ENCODE measurements at places on chromosomes 4 and X.
A peak's percentile ranks its signal among the peaks of the same experiment; 100 is the strongest.

- peak; percentile 24 for DNase-seq
Observed at GRCh38 chr4:105895583-105896460, 551 bp downstream of the NPNT start.

- DNase-seq: no peak
Observed at GRCh38 chr4:16032396-16032770, 51.4 kb downstream of the PROM1 start.

GRCh38 chrX:101369687-101370086 lies 16.3 kb downstream of the BTK start:
- DNase-seq: no peak

DNA sequence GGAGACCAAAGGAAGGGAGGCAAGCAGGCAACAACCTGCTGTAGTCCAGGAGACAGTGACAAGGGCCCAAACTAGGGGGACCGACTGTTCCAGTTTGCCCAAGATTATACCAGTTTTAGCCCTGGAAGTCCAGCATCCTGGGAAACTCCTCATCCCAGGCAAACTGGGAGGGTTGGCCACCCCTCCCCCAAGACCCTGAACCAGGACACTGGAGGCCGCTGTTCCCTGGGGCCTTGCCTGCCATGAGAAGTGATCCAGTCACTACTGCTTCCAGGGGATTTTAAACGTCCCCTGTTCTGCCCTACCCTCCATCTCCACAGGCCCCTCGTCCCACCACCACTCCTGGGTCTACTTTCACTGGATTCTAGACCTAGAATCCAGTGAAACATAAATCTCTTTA lies 4.3 kb upstream of the DGAT2L6 start:
- DNase-seq: no peak

- DNase-seq: no peak
Observed at GRCh38 chr4:68062501-68062900, 67.2 kb downstream of the TMPRSS11F start.

DNA sequence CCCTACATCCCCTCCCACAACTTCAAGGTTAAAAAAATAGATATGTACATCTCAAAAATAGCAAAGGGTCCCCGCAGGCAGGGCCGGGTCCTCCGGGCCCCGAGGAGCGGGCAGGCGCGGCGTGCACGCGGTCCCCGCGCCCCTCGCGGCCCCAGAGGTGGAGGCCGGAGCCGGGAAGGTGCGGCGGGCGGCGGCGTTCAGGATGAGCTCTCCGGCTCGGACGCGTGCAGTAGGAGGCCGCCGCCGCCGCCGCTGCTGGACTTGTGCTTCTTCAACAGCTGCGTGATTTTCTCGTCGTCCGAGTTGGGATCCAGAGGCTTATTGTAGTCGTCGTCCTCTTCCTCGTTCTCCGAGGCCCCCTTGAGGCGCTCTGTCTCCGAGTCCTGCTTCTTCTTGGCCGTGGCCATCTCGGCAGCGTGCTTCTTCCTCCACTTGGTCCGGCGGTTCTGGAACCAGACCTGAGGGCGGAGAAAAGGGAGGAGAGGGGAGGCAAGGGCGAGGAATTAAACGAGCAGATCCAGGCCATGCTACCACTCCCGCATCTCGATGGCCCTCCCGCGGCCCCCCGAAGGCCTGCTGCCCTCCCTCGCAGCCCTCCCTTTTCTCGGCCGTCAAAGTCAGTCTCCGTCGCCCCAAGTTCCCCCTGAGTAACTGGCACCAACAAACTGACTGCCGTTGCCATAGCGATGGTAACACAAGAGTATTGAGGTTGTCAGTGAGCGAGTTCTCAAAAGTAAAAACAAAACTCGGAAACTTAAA lies 5.8 kb downstream of the NKX6-1 start:
- DNase-seq: no peak

DNA sequence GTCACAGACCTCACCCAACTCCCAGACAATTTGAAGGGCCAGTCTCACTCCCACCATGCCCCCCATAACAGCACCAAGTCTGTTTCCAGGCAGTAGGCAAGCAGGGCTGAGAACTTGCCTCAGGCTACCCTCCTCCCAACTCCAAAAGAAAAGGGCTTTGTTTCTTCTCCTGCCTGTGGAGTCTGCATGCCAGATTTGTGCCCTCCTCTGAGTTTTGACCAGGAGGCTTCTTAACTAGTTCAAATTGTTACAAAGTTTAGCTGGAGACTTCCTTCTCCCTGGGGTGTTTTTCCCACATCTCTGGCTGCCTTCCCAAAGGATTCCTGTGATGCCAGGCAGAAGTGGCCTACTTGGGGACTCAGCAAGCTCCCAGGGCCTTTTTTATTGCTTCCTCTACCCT lies 29.6 kb downstream of the PBDC1 start:
- DNase-seq: no peak

GRCh38 chr4:152679414-152680281 lies at the start of gene TMEM154:
TSS of gene TMEM154 (minus strand) at chr4:152679997. CDS start at chr4:152679933, 64 bp downstream.
- DNase-seq: peak; percentile 47

GRCh38 chr4:151801547-151802516 lies 41.0 kb upstream of the GATB start:
- DNase-seq: peak; percentile 13

DNA sequence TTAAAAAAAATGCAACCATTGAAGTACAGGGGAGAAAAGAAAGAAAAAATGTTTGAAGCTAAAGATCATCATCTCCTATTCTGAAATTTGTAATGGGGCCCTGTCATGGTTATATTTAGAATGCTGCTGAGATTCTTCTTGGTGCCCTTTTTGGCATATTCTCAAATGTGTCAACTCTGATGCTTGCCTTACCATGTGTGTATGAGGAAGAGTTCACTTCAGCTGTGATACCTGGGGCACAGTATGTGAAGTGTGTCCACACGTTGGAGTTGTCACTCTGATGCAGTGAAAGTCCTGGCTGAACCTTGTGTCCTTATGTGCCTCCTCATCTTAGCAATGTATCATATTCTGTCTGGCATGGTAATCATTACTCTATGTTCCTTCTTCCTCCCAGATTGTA lies 377.9 kb downstream of the RAPGEF2 start:
- no peak for DNase-seq

DNA sequence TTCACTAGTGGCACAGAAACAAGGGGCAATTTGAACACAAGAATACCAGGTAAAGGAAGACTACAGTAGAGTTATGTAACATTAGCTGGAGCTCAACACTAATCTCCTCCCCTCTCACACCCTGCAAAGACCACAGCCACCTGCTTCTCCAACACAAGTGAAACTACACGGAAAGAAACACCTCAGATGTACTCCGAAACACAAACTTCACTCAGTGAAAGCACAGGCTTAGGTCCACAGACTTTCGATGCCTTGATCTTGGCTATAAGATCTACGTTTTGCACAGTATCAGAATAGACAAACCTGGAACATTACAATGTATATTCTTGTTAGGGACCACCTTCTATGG lies 7.6 kb downstream of the ACSL1 start:
- no peak for DNase-seq

DNA sequence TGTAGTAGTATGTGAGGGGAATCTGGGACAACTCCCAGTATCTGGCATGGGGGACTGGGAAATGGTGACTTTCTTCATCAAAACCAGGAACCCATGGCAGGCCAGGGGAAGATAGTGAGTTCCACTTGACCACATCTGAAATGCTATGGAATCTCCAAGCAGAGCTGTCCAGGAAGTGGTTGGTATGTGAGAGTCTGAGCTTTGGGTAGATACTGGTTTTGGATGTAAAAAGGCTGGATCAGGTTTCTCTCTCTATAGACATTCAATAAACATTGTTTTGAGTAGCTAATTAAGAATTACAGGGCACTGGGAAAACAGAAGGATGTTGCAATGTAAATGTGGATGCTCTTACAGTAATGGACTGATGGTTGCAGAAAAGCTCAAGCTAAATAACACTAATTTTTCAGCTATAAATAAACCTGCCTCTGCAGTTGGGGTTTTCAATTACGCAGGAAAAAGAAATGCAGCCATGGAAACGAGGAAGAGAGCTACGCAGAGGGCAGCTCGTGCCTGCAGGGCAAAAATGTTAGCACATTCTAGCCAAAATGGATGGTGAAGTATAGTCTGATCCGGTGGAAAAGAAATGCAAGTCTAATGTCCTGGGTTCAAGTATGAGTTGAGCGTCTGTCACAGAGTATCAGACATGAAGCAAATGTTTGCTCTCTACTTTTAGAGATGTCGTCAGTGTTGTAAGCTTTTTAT lies 13.4 kb upstream of the CHRNA9 start:
- no peak for DNase-seq

- no peak for DNase-seq
Observed at GRCh38 chr4:34880246-34880645, 1364.1 kb downstream of the ARAP2 start.

DNA sequence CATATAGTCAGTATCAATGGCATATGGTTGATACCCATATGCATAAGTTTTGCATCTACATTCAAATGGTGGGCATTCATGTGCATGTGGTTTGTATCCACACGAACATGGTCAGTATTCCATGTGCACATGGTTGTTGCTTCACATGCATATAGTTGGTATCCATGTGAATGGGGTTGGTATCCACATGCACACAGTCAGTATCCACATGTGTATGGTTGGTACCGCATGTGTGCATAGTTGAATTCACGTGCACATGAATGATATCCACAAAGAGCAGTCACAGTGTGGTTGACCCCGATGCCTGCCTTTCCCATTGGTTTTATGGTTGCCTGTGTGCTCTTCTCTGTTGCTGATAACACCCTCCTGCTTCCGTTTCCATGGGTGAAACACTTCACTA lies 427.9 kb downstream of the STIM2 start:
- DNase-seq: no peak

DNA sequence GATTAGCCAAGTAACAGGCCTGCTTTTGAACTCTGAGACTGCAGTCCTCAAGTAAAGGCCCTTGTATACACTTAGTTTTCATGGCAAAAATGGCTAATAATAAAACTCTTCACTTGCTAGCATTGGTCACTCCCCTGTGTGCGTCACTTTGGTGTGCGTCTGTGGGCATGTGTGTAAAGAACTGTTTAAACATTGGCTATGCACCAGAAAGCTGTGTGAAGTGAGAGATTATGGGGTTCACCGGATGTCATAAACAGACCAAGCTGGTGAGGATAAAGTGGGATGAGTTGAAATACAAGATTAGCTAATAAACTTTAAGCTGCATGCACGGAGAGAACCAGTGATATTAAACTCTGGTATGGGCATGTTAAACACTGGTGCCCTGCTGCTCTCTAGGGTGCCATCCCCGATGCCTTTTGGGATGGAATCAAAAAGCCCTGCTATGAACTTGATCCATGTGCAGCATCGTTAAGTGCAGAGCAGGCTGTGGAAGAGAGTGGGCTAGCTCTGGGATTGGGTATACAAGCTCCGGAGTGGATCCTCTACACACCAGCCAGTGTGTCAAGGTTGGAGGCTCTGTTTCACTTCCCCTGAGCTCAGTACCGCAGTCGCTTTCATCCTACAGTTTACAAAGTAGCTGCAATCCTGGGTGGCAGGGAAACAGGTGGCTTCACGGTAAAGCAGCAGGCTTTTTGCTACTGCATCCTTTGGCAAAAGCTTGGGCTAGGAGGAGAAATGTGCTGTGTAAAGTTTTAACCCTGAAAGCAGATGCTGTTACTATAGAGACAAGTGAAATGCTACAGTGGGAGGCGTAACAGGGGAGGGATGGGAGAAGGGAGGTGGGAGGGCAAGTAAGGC lies 108.3 kb upstream of the SLC4A4 start:
- DNase-seq: peak; percentile 27

GRCh38 chr4:172202480-172203076 lies 389.4 kb downstream of the GALNTL6 start:
- no peak for DNase-seq

DNA sequence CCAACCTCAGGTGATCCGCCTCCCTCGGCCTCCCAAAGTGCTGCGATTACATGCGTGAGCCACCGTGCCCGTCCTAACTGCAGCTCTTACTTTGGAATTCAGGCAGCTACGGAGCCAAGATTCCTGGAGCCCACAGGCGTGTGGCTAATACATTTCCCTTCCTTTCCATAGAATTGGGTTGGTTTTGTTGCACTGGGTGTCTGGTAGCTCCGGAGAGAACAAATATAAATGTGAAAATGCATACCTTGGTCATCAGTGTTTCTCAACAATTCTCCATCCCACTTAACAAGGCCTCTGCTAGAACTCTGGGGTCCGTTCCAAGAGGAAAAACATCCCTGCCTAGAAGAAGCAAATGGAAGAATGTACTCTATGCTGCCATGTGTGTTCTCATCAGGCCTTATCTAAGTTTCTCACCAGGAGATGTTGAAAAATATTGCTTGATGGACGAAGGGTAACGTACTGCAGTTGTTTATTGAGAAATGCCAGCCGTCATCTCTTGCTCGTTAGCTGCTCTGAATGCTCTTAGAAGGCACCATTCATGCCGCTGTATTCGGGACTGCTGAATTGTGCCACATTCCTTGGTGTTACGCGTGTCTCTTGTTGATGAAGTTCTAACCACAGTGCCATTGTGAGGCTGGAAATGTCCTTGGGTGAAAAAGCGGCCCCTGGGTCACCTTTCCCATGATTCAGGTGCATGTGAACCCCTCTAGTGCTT lies 50.5 kb upstream of the CD99 start:
- DNase-seq: no peak

- DNase-seq: no peak
Observed at GRCh38 chr4:99179178-99179577, 35.1 kb upstream of the ADH4 start.

DNA sequence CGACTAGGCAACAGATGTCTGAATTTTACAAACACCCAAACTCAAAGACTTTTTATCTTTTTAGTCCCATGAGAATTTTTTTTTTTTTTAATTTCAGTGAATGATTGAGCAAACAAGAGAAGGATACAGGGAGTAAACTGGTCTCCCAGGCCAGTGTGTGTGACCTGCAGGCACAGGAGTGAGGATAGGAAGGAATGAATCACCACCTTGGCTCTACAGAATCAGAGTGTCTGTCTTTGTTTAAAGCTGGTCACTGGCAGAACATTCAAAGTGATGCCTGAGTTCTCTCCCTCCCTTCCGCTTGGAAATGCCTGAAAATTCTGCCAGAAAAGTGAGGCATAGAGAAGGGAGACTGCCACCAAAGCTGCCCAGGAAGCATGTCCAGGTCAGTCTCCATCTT lies 69.5 kb downstream of the PARM1 start:
- no peak for DNase-seq

- no peak for DNase-seq
Observed at GRCh38 chr4:16598597-16599206, 299.7 kb downstream of the LDB2 start.

DNA sequence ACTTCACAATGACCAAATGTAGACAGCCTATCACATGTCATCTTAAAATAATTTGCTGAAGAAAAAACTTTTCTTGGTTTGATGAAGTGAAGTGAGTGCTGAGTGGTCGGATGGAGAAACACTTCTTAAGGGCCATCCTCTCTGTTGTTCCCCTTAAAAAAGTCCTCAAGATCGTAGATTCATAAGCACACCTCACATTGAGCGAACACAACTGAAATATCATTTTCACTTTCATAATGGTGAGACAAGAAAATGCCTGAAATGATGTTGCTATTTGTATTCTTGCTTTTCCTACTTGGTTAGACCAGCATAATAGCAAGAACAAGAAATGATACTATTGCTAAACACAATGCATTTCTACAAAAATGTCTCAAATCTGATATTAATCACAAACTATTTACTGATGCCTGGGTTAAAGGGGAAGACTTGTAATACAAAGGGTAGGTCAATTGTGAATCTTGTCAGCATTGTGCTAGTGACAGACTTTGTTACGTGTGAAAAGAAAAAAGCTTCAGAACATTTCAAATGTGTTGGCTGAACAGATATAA lies 305.6 kb upstream of the NR3C2 start:
- no peak for DNase-seq

All from MG63 (cell line).